Activated naive CD4-positive, alpha-beta T cell (primary cell): ENCODE measurements at places on chromosomes 1 and 21.

DNA sequence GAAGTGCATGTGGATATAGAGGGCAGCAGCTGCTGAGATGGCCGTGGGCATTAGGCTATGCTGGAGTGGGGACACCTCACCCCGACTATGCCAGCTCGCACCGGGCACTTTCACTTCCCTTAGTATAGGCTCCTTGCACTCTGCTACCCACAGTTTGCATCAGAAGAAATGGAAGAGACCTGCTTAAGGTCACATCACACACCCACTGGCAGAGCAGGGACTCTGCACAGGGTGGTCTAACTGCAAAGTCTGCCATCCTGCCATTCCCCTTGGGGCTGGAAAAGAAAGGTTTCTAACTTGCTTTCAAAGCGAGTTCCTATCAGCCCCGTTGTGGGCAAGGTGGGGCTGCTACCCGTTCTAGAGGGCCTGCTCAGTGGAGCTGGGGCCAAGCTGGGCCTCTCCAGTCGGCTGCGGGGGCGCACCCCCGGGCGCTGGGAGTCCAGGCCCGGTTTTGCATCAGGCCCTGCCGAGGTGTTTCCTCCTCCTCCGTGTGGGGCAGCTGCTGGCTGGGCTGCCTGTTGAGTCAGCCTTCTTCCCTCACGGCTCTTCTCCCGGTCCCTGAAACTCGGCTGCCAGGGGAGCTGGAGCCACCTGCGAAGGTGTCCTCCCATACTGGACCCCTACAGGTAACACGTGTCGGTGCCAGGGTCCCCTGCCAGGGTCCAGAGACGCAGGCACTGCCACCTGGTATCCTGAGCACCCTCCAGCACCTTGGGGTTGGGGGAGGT is at the start of gene SYTL1:
Gene SYTL1, plus strand, starts transcription at position 498 of the 728 bp plus-strand sequence. CDS start 3,313 bp downstream, outside the sequence.
- DNase-seq = peak; percentile 46

DNA sequence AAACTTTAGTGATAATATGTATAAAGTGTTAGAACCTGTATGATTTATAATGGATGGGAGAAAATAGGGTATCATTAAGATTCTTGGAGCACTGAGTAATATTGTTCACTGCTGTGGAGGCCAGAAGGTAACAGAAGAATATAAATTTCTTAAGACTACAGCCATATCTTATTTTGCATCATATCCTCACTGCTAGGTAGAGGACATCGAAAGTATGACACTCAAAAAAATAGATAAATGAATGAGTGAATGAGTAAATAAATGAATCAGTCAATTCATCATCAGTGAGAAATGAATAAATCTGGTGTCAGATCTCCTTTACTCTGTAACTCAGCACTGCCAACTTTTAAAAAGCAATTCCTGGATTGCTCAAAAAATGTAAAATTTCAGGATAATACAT is 33.2 kb downstream of the RGS13 start:
- DNase-seq = no peak

GRCh38 chr1:107076841-107077240 is 20.4 kb downstream of the PRMT6 start:
- DNase-seq = no peak

- DNase-seq = no peak
Observed at GRCh38 chr1:202126426-202126825, 3.7 kb downstream of the GPR37L1 start.

DNA sequence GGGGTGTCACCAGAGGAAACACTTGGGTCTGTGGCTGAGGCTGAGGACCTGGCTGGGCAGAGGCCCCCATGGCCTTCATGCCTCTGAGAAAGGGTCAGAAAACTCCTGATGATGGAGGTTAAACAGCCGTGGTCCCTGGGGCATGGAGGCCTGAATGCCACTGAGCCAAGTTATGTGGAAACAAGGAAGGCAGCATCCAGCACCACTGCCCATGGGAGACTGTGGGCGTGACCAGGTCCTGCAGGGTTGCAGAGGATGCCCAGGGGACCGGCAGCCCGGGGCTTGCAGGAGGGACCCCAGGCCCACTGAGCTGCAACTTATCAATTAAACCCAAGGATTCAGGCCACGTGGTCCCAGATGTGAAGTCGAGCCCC is 18.9 kb upstream of the COL6A2 start:
- no peak for DNase-seq

GRCh38 chr1:204896023-204896422 is 25.4 kb downstream of the NFASC start:
- no peak for DNase-seq

DNA sequence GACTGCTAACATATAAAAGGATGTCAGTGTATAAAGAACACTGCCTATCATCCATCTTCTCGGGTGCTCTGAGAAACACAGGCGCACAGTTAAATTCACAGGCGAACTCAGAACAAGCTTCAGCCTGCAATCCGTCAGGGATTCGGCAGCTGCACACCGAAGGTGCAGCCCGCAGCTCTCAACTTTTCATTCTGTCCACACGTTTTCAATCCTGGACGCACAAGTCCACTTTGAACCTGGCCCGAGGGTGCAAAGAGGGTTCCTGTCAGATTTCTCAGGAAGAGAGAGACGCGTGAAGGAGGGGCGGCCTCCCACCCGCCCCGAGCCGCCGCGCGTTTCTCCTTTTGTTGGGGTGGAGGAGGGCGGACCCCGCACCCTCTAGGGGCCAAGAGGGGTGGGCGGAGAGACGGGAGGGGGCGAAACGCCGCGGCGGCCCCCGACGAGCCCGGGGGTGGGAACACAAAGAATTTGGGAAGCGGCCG is 724 bp downstream of the DOCK7 start:
- DNase-seq = no peak

DNA sequence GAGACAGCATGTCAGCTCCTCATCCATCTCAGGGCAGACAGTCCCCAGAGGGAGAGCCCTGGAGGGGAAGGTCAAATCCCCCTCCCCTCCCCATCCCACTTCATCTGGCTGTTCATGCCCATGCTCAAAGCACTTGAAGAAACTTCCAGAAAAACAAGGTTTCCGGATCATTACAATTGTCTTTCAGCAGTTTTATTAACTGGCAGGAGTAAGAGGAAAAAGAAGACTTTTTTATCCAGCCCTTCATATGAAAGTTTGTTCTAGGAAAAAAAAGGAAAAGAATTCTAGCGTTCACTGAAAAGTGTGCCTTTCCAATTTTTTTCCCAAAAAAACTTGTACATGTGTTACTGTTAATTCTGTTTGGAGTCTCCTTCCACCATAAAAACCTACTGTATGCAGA is 145.7 kb upstream of the TIAM1 start:
- DNase-seq = no peak

DNA sequence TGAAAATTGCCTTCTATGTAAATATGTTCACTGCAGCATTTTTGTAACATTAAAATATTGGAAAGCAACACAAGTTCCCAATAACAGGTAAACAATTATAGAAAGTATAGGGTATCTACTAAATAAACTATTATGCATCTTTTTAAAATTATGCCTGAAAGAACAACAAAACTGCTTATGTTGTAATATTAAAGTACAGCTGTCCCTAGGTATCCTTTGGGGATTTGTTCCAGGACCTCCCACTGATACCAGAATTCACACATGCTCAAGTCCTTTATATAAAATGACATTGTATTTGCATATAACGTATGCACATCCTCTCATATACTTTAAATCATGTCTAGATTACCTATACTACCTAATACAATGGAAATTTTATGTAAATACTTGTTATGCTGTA is 121.8 kb upstream of the TNFSF4 start:
- no peak for DNase-seq

- DNase-seq = no peak
Observed at GRCh38 chr1:95193591-95193990, 40.4 kb upstream of the RWDD3 start.

DNA sequence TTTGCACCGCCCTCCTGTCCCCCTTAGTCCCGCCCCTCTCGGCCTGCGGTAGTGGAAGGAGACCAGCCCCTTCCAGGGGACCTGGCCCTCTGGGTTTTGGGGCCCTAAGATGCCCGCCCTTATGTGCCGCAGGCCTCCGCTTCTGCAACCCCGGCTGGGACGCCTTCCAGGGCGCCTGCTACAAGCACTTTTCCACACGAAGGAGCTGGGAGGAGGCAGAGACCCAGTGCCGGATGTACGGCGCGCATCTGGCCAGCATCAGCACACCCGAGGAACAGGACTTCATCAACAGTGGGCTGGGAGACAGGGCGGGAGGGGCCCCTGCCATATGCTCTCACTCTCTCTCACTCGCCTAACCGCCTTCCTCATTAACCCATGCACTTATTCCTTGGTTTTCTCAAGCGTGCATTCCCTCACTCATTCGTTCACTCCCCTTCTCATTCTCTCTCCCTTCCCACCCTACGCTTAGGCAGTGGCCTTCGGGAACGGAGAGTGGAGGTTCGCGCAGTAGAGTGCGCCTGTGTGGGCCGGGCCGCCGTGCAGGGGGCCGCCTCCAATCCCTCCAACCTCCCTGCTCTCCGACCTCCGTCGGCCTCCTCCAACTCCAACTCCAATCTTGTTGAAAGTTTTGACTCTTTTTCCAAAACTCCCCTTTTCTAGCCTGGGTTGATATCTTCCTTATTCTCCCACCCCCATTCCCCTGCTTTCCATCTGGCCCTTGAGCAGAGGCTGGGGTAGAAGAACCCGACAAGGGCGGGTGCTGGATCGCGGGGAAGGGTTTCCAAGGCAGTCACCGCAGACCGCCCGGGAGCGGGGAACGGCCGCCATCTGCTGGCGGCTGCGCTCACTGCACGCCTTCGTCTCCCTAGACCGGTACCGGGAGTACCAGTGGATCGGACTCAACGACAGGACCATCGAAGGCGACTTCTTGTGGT is 15.2 kb downstream of the BCAN start:
- peak; percentile 57 for DNase-seq

GRCh38 chr1:232033285-232033684 is 406.7 kb downstream of the DISC1 start:
- no peak for DNase-seq

- no peak for DNase-seq
Observed at GRCh38 chr1:209190591-209191261, 392.8 kb upstream of the CAMK1G start.

DNA sequence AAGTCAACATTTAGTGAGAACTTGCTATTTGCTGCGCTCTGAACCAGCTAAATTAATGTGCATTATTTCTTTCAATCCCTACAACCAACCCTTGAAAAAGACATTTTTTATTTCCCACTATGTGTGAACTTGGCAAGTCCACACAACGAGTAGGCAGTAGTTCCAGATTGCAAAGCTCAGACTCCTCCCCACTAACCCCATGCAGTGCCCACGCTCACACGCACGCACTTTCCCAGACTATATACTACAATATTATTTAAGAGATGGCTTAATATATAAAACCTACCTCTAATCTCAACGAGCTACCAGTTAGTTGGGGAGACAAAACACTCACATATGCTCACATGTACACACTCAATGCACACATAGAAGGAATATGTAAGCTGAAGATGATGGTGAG is 671.2 kb downstream of the LMO4 start:
- DNase-seq = no peak

DNA sequence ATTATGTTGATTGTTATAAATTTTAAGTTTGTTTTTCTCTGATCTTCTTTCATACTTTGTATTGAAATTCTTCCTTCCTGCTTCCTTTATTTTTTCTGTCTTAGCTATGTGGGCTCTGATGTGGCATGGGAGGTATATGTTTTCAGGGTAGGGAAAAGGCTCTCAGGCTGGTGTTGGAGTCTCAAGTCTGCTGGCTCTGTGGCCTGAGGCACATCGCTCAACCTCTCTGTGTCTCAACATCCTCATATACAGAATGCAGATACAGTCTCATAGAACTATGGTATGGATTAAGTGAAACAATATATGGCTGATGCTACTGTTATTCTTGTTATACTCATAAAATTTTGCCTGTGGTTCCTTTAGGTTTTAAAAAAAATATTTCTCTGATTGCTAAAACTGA is 105.9 kb downstream of the KCNN3 start:
- no peak for DNase-seq

GRCh38 chr21:16663436-16663835 is 849.4 kb upstream of the CXADR start:
- no peak for DNase-seq

DNA sequence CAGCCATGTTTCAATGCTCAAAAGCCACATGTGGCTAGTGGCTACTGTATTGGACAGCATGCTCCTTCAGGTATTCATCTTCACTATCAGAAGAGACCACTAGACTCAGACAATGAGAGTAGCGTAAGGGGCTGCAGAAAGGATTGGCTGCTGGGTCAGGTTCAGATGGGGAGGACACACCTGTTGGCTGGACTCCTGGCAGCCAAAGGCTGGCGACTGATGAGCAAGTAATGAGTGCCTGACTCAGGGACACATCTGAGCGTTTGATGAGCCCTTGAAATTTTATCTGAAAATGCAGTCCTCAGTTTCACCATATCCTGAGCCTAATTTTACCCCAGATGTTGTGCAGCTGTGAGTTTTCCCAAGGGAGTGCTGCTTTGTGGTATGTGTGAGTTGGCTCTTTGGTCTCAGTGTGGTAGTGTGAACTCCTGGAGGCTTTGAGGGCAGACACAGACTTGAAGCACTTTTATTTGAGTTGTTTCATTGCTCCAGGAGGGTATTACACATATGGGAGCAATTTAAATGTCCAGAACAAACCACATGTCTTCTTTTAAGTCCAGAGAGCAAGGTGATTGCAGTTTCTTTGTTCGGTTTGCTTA is 9.6 kb downstream of the ST6GALNAC3 start:
- DNase-seq = no peak

DNA sequence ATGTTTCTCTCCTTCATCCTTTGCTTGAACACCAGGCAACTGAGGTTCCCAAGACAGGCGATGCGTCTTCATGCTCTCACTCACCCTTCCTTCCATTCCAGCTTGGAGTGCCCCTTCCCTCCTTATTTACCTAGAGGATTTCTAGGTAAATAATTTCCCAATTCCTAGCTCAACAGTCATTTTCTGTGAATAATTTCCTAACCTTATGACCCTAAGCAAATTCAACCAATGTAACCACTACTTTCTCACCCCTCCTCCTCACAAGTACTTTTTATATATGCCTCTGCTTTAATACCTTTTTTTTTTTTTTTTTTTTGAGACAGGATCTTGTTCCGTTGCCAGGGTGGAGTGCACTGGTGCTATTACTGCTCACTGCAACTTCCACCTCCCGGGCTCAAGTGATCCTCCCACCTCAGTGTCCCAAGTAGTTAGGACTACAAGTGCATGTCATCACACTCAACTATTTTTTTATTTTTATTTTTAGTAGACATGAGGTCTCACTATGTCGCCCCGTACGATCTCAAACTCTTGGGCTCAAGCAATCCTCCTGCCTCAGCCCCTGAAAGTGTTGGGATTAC is 86.7 kb downstream of the USP24 start:
- no peak for DNase-seq

DNA sequence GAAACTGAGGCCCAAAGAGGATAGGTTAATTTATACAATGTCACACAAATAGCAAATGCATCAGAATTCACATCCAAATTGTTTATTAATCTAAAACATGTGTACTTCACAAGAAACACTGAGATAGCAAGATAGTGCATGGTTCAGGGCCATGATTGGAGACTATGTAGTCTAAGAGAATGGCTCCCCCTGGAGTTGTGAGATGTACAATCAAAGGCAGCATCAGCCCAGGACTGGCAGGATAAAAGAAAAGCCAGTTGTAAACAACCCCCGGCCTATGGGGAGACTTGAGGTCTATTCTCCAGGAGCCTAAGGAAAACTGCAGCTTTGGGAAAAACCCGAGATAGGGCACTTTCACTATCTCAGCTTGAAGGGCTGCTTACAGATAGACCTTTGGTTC is 511.0 kb downstream of the OMA1 start:
- no peak for DNase-seq
